H1 (cell line): ENCODE measurements at places on chromosomes 1 and 21. TPM values are rescaled to one million over a fixed set of nuclear protein-coding genes. Genes with fewer than 3 reads are reported as not detected.

GRCh38 chr1:246690100-246690499 lies 34.1 kb upstream of the SCCPDH start:
- DNase-seq = no peak

CD84 gene
- not detected in 2 replicates for total RNA-seq

GRCh38 chr1:7931446-7931812 lies 9.2 kb downstream of the TNFRSF9 start:
- no peak for DNase-seq

GBP7 gene
- not detected in 2 replicates for total RNA-seq

S100A8 gene
- total RNA-seq = not detected in 2 replicates

GRCh38 chr1:182146286-182146685 lies 84.8 kb upstream of the ZNF648 start:
- DNase-seq = no peak

- no peak for DNase-seq
Measured at GRCh38 chr1:178310685-178311105, 186.1 kb downstream of the CLEC20A start.

ATAD3A gene
- total RNA-seq = 63.7 and 64.7 TPM in 2 replicates

DNA sequence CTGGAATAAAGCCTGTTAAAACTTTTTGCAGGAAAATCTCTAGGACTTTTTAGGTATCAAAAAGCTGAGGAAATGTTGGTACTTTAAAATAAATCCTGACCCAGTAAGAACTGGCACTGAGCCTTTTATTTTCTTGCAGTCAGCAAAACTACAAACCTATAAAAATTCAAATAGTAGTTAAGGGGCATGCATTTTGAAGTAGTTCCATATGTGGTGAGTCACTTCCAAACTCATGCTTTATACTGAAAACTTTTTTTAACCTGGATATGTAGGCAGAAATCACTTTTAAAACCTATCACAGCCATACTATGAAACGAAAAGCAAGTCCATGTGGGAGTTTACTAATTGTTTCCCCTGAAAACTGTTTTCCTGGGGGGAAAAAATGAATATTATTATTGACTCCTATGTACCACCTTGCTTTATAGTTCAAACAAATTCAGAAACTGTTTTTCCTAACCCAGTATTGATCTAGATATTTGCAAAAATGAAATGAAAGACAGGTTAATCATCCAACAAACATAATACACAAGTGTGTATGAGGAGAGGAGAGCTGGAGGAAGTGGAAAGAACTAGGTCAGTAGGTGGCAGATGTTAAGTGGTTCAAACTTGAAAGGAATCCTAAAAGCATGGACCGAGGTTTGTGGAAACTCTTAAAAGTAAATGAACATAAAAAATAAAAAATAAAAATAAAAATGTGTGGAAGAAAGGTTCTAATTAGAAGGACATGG lies 30.5 kb downstream of the NRIP1 start:
- no peak for DNase-seq

GRCh38 chr1:208997726-208998312 lies 585.7 kb upstream of the CAMK1G start:
- DNase-seq = no peak

FAM151A gene
- total RNA-seq = not detected in 2 replicates

ARHGAP29 gene
- 2.9 and 3.2 TPM in 2 replicates for total RNA-seq

DNA sequence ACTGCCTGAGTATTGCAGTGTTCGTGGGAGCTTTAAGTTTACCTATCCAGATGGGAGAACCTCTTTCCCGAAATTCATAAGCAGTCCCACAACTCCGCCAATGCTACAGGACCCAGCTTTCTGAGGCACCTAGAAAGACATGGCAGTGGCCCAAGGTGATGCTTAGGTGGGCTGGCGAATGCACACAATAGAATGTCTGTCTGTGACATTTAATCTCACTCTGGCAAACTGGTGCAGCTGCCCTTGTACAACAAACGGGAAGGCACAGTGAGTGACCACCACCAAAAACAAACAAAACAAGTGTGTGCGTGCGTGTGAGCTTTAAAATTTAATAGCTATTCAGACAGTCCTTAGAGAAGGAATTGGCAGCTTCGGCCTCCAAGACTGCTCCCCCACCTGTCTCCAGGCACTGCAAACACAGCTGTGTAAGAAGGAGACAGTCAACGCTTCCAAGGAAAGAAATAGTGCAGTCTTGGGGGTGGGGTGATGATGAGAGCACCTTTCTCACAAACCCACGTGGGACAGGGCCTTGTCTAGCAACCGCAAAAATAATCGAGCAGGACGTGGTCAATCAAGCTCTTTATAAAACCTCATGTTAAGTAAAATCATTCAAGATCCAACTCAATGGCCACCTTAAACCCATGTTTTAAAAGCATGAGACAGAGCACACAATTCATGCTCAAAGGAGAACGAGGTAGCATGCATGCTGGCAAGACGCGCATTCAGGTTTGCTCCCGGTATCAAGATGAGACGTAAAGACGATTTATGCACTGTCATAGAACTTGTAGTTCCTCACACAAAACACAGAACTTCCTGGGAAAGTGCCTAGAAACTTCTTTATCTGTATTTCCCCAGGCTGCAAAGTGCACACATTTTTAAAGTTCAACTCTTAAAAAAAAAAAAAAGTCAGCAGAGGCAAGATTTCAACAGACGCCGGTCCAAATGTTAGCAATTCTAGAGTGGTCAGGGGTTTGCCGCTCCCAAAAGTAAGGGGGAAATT lies 84.1 kb downstream of the TM2D1 start:
- DNase-seq = no peak

DNA sequence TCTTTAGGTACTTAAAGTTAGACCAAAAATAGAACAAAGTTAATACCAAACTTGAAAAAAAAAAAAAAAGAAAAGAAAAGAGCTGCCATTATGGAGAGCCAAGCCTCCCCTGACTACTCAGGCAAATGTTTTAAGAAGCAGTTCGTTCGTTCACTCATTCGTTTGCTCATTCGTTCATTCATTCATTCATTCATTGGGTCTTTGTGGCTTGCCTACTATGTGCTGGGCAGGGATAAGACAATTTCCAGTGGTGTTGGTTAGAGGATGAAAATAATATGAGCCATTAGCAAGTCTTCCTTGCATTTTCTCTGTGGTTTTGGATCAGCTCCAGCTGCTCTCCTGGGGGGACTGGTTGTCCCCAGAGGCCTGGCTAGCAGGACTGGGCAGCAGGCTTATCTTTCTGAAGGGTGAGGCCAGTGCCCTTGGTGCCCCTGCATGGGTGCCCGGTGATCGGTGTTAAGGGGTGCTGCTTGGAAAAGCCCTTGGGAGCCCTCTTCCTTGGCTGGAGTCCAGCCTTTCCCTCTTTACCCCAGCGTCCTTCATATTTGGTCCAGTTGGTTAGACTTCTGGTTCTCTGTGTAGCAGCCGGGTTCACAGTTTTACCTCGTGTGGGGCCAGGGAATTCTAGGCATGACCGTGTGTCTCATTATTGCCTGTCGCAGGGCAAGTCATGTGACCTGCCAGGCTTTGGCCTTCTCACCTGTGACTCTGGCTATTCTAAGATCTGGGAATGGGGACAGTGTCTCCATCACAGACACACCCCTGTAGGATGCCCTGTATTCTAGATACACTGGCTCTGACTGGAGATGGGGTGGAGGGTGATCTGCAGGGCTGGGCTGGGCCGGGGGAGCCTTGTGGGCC lies 32.8 kb downstream of the LHX4 start:
- no peak for DNase-seq

DNA sequence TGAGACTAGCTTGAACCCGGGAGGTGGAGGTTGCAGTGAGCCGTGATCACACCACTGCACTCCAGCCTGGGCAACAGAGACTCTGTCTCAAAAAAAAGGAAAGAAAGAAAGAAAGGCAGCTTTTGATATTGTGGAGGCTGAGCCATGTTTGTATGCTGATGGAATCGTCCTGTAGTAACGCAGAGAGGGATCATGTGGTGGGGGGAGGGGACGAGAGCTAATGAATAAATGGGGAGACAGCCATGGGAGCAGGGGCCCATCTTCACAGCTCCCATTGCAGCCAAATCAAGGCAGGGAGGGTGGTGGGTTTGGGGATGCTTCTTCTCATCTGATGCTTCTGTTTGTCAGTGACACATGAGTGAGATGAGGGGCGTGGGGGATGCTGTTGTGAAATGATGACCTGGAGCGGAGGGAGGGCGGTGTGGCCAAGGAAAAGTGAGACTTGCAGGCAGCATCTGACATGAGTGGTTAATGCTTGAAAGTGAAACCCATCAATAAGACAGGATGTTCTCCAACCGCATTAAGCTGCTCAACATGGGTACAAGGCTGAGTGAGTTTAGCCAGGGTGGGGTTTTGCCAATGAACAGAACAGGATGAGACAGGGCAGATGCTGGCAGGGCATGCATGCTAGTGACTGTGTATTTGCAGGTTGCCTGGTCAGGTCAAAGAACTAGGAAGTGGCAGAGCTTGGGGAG lies 16.7 kb downstream of the SPATA21 start:
- DNase-seq = no peak

- DNase-seq = no peak
Measured at GRCh38 chr1:202374099-202374498, 25.6 kb downstream of the PPP1R12B start.

DNA sequence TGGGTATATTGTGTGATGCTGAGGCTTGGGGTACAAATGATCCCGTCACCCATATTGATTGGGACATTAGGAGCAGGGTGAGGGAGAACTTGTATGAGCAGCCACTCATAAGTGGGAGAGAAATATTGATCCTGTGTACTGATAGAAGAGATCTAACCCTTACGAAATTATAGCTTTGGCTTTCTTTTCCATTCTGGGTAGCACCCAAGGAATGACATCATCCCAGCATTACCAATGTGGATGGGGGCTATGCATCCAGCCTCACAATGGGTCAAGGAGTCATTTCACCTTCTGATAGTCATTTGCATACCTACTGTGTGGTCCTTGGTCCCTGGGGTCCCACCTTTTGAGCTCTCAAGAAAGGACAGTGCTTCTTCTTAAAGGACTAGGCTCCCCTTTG lies 1.9 kb upstream of the NAV1 start:
- DNase-seq = no peak

DNA sequence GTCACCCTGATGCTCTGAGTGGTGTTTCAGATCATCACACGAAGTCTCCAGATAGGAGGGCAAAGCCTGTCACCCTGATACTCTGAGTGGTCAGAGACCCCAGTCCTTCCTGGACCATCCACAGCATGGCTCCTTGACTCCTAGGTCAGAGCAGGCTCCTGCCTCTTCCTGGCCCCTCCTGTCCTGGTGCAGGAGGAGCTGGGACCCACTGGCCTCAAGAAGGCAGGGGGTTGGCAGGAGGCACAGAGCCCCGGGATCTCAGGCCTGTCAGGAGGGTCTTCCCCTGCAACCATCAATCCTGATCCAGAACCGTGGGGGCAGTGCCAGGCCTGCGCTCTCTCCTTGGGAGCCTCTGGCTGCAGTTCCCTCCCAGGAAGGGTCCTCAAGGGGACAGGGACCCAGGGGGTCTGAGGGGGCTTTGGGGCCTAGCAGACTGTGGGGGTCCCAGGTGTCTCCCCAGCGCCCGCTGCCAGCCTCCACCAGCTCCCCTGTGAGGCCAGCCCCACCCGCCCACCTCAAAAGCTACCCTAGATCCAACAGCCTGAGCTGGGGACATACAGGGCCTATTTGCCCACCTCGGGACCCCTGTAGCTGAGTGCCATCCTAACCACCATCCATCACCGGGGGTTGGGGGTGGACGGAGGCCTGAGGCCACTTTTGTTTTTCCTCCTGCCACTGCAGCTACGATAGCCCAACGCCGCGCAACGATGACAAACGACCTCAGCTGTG lies 27.5 kb downstream of the COL6A1 start:
- peak; percentile 39 for DNase-seq
